ENCODE measurements at places on chromosomes 12 and 14.

- DNase-seq, result no peak
These were observed 16.7 kb downstream of the SPPL3 start for GRCh38 chr12:120887253-120888043.

DNA sequence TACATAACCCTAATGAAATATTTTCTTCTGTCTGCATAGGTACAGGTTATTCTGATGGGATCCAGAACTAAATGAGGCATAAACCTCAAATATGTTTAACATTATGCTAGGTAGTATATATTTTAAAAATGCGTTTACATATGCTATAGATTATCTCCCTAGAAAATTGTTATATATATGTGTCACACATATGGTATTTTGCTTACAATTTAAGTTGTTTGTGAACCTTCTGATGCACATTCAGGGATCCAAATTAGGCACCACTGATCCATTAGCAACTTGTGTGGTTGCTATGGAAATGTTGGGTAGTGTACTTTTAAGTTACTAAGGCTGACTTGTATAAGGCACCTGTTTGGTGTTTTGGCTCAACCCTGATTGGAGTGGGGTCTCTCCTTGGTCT, 456.7 kb downstream of the AEBP2 start:
- DNase-seq, result no peak

- no peak for DNase-seq
These were observed 18.8 kb downstream of the SLC8B1 start for GRCh38 chr12:113316155-113316554.

- no peak for DNase-seq
These were observed 2.8 kb downstream of the TMEM179 start for GRCh38 chr14:104601786-104602185.

- no peak for DNase-seq
These were observed 33.1 kb downstream of the FGD6 start for GRCh38 chr12:95184121-95184520.

DNA sequence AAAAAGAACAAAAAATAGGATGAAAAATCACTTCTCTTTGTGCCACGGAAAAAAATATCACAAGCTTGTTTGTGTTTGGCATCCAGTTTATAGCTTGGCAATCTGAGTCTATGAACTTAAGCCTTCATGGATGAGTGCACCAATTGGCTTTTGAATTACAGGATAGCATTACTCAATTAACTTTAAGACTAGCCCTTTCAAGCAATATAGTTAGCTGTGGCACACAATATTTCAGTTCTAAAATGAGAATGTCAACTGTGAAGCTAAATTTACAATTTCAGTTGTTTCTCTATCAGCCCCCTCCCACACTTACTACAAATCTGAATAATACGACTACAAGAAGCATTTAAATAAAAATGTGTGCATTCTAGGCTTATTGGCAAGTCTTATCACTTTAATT, 8.3 kb downstream of the RERG start:
- no peak for DNase-seq

DNA sequence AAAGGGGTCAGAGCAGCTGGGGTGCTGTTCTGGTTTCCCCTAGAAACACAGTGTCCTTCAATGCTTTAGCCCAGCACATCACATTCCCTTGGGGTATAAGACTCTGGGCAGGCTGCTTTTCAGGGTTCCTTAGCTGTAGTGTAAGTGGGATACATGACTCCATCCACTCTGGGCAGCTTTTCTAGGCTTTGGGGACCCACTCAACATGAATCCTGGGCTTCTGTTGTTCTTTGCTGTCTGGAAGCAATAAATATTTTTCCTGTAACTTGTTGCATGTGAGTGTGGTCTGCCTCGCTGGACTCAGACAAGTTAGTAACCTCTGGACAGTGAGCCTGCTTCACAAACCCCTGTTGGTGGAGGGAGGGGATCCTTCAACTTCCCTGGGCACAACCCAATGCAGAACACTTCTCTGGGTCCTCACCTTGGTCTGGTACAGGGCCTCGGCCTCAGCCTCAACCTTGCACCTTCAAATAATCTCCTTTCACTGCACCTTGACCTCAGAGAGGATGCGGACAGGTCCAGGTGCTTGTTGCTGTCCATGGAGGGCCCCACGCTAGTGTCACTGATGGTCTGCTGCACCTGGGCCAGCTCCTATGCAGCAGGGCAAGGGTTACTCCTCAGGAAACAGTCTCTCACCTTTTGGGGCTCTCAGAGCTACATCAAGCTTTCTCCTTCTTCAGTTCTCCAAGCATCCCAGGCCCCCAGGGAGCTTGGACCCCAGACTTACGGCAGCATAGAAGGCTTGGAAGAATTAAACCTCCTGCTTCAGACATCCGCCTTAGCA, 13.5 kb upstream of the KRT73 start:
- no peak for DNase-seq

DNA sequence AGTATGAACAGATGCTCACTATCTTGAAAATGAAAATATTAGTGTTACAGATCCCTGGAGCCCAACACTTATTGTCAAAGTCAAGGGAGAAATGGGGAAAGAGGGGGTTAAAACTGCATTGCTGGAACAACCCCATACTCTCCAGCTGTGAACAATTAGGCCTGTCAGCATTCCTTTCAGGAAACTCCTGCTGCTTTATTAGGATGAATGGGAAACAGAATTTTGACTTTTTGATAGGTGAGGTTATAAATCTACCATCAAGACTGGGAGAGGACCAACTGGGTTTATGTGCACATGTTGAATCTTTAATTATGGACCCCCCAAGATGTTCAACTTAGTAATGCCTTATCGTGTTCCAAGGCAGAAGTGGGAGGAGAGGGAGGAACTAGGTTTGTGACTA, 85.0 kb downstream of the TMTC1 start:
- no peak for DNase-seq

GRCh38 chr12:15899282-15899870, 11.8 kb upstream of the DERA start:
- no peak for DNase-seq

GRCh38 chr14:83133981-83134645, 1600.5 kb upstream of the SEL1L start:
- DNase-seq, result no peak
